ENCODE measurements at places on chromosomes 4 and X.
A peak's percentile ranks its signal among the peaks of the same experiment; 100 is the strongest.

GRCh38 chr4:159900562-159900961, 797.7 kb downstream of the RAPGEF2 start:
- no peaks in the 10 kb centered on the region for H3K4me1 ChIP-seq
- no peak for DNase-seq
- no peak overlapping the region for H3K27ac ChIP-seq
- H3K36me3 ChIP-seq, result no peaks in the 10 kb centered on the region

DNA sequence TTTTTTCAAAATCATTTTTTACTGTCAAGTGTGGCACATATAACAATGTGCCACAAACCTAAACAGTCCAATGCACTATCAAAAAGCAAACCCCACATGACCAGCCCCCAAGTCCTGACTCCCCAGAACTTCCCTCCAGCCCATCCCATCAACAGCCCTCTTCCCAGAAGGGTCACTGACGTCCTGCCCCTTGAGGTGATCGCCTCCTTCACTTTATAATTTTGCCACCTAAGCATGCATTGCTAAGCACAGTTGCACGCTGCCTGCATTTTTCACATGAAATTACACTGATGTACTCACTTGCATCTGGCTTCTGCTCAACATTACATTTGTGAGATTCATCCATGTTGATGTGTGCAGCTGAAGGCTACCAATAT, 42.5 kb downstream of the HTRA3 start:
- no peak overlapping the region for H3K4me3 ChIP-seq
- H3K27me3 ChIP-seq, result no peaks in the 10 kb centered on the region
- no peak for DNase-seq
- no peaks in the 10 kb centered on the region for H3K36me3 ChIP-seq
- H3K27ac ChIP-seq, result no peak overlapping the region

DNA sequence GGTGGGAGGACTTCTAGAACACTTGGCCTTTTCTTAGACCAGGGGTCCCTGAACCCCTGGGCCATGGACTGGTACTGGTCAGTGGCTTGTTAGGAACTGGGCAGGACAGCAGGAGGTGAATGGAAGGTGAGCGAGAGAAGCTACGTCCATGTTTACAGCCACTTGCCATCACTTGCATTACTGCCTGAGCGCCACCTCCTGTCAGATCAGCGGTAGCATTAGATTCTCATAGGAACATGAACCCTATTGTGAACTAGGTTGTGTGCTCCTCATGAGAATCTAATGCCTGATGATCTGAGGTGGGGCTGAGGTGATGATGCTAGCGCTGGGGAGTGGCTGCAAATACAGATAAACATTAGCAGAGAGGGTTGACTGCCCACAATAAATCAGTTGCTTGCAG, 100.9 kb upstream of the IGFBP7 start:
- no peaks in the 10 kb centered on the region for H3K27me3 ChIP-seq
- H3K27ac ChIP-seq, result no peak overlapping the region
- no peak for DNase-seq
- H3K36me3 ChIP-seq, result no peaks in the 10 kb centered on the region
- H3K4me3 ChIP-seq, result no peak overlapping the region

- H3K27me3 ChIP-seq, result no peaks in the 10 kb centered on the region
- no peak overlapping the region for H3K27ac ChIP-seq
- no peak overlapping the region for H3K4me3 ChIP-seq
- H3K4me1 ChIP-seq, result no peaks in the 10 kb centered on the region
Observed at GRCh38 chr4:25564836-25565235, 90.8 kb upstream of the SLC34A2 start.

- H3K27ac ChIP-seq, result no peak overlapping the region
- no peaks in the 10 kb centered on the region for H3K36me3 ChIP-seq
Observed at GRCh38 chr4:40427128-40427527, 92.0 kb downstream of the CHRNA9 start.

- no peaks in the 10 kb centered on the region for H3K27me3 ChIP-seq
- H3K4me1 ChIP-seq, result no peaks in the 10 kb centered on the region
- H3K4me3 ChIP-seq, result no peak overlapping the region
- DNase-seq, result no peak
Observed at GRCh38 chr4:74292111-74292870, 16.0 kb upstream of the EPGN start.

DNA sequence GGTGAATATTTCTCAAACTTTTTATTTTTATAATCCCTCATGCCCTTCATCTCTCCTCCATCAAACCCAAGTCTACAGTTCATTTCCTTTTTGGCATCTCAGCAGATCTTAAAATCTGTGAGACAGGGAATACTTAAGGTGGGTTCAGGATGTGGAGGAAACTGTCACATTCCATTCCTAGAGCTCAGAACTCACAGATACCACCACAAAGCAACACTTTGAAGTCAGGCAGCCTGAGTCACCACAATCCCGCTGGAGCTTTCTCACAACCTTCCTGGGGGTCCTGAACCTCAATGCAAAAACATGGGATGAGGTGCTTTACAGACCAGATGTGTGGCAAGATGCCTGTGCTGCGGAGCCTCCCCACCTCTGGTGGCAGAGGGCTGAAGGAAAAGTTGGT, 63.2 kb downstream of the HHIP start:
- DNase-seq, result no peak
- H3K36me3 ChIP-seq, result no peaks in the 10 kb centered on the region
- no peak overlapping the region for H3K27ac ChIP-seq
- no peaks in the 10 kb centered on the region for H3K4me1 ChIP-seq

GRCh38 chrX:5718651-5719050, 510.0 kb downstream of the NLGN4X start:
- no peaks in the 10 kb centered on the region for H3K36me3 ChIP-seq
- H3K27me3 ChIP-seq, result no peaks in the 10 kb centered on the region
- H3K27ac ChIP-seq, result no peak overlapping the region
- no peak for DNase-seq
- no peaks in the 10 kb centered on the region for H3K4me1 ChIP-seq

DNA sequence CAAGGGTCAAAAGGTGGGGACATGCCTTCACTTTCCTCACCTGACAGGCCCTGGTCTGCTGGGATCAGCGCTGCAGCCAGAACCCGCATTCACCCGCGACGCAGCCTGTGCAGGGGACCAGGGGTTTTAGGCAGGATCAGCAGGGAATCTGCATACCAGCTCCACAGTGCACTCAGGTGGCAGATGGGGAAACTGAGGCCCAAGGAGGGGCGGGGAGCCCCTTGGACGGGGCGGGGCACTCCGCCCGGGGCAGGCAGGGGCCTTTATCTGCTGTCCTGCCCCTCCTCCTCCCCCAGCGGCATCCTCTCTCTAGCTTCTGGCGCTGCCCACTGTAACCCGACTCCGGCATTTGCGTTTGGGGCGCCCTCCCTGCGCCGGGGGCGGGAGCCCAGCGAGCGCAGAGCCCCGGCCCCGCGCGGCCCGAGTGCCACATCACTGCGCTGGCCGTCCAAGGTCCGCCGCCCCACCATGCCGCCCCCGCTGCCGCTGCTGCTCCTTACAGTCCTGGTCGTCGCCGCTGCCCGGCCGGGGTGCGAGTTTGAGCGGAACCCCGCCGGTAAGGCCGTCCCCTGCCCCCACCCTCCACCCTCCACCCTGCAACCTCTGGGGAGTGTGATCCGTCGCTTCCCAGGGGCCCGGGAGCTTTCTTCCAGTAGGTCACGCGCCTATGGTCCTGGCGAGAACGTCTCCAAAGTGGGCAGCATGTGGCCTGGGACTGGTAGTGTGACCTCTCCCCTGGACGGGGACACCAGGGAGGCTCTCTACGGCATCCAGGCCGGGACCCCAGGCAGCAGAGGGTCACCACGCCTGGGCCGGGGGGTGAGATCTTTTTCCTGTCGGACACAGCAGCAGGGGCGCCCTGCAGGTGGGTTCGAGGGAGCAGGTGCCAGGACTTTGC, at the start of gene CPZ:
TSS of gene CPZ (plus strand) at position 400 of the 898 bp plus-strand sequence. CDS start at position 469, 69 bp downstream.
- H3K27ac ChIP-seq, result peak within 1 kb of the TSS; percentile 65
- no peaks in the 10 kb centered on the region for H3K27me3 ChIP-seq
- no peak for DNase-seq
- peaks cover 18% of the 10 kb centered on the region for H3K4me1 ChIP-seq
- peak within 1 kb of the TSS; percentile 41 for H3K4me3 ChIP-seq

GRCh38 chr4:1297456-1298325, 8.0 kb downstream of the MAEA start:
- DNase-seq, result no peak
- no peaks in the 10 kb centered on the region for H3K36me3 ChIP-seq
- H3K27me3 ChIP-seq, result no peaks in the 10 kb centered on the region
- no peak overlapping the region for H3K27ac ChIP-seq

- no peak overlapping the region for H3K4me3 ChIP-seq
- H3K27me3 ChIP-seq, result no peaks in the 10 kb centered on the region
- H3K4me1 ChIP-seq, result no peaks in the 10 kb centered on the region
- H3K36me3 ChIP-seq, result no peaks in the 10 kb centered on the region
Observed at GRCh38 chrX:38960137-38960536, 158.9 kb downstream of the MID1IP1 start.

DNA sequence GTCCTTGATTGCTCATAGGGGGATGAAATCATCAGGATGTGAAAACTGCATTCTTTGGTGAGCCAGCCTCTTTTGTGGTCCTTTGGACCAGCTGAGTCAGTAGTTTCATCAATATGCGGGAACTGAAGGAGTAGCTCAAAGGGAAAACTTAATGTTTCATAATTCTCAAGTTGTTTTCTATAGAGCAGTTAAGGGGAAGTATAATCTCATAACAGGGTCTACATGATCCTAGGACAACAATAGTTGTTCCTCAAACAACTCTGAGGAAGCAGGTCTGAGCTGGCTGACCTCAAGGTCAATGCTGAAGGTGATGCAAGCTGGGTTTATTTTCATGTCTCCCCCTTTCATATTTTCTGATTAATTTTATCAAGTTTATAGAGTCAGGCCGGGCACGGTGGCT, 36.1 kb upstream of the IRF2 start:
- no peak overlapping the region for H3K27ac ChIP-seq
- H3K4me1 ChIP-seq, result peaks cover 19% of the 10 kb centered on the region
- no peak for DNase-seq
- no peaks in the 10 kb centered on the region for H3K36me3 ChIP-seq
- no peaks in the 10 kb centered on the region for H3K27me3 ChIP-seq

GRCh38 chrX:24276015-24276414, 37.9 kb downstream of the SUPT20HL2 start:
- H3K4me3 ChIP-seq, result no peak overlapping the region
- H3K27ac ChIP-seq, result no peak overlapping the region
- H3K4me1 ChIP-seq, result no peaks in the 10 kb centered on the region

DNA sequence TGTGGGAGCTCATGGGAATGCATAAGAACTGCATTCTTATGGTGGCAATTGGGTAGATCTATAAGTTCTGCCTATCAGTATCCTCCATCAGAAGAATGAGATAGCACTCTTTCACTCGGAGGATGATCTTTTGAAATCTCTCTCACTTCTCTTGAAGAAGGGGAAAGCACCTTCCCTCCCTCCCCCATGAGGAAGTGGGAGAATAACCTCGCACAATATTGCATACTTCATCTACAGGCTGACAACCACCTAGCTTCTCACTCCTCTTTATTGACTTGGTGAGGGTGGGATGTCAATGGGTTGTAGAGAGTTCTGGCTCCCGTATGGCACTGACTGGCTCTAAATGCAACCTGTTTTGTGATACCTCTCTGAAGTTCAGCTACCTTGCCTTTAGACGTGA, 146.7 kb upstream of the SPOCK3 start:
- no peaks in the 10 kb centered on the region for H3K36me3 ChIP-seq
- no peak overlapping the region for H3K4me3 ChIP-seq
- no peak overlapping the region for H3K27ac ChIP-seq
- no peaks in the 10 kb centered on the region for H3K4me1 ChIP-seq
- no peaks in the 10 kb centered on the region for H3K27me3 ChIP-seq

- H3K4me3 ChIP-seq, result no peak overlapping the region
- H3K4me1 ChIP-seq, result peaks cover 9% of the 10 kb centered on the region
- H3K27ac ChIP-seq, result no peak overlapping the region
- no peaks in the 10 kb centered on the region for H3K36me3 ChIP-seq
- no peaks in the 10 kb centered on the region for H3K27me3 ChIP-seq
- no peak for DNase-seq
Observed at GRCh38 chr4:142100941-142101340, 464.6 kb downstream of the IL15 start.

GRCh38 chrX:114841051-114841450, 176.4 kb downstream of the IL13RA2 start:
- H3K36me3 ChIP-seq, result no peaks in the 10 kb centered on the region
- DNase-seq, result no peak
- H3K27ac ChIP-seq, result no peak overlapping the region
- no peaks in the 10 kb centered on the region for H3K27me3 ChIP-seq
- H3K4me3 ChIP-seq, result no peak overlapping the region

DNA sequence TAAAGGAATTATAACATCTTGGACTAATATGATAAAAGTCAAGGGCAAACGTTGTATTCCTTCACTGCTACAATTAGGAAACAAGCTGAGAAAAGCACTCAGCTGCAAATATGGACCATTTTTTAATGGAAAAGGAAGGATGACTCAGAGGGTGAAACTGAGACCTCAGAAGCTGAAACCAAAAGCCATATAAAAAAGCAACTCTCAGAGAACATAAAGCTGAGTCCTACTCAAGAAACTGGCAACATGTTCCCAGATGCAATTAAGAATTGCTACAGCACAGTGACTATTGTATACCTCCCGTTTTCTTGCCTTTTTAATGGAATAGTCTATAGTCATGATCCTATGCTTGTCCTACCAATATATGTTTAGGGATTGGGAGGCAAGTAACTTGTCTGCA, 1106.4 kb upstream of the INTU start:
- H3K27ac ChIP-seq, result no peak overlapping the region
- H3K27me3 ChIP-seq, result no peaks in the 10 kb centered on the region
- no peak overlapping the region for H3K4me3 ChIP-seq
- DNase-seq, result no peak

GRCh38 chrX:14913241-14913640, 40.0 kb downstream of the MOSPD2 start:
- no peak for DNase-seq
- no peak overlapping the region for H3K4me3 ChIP-seq
- H3K36me3 ChIP-seq, result no peaks in the 10 kb centered on the region
- no peaks in the 10 kb centered on the region for H3K4me1 ChIP-seq

DNA sequence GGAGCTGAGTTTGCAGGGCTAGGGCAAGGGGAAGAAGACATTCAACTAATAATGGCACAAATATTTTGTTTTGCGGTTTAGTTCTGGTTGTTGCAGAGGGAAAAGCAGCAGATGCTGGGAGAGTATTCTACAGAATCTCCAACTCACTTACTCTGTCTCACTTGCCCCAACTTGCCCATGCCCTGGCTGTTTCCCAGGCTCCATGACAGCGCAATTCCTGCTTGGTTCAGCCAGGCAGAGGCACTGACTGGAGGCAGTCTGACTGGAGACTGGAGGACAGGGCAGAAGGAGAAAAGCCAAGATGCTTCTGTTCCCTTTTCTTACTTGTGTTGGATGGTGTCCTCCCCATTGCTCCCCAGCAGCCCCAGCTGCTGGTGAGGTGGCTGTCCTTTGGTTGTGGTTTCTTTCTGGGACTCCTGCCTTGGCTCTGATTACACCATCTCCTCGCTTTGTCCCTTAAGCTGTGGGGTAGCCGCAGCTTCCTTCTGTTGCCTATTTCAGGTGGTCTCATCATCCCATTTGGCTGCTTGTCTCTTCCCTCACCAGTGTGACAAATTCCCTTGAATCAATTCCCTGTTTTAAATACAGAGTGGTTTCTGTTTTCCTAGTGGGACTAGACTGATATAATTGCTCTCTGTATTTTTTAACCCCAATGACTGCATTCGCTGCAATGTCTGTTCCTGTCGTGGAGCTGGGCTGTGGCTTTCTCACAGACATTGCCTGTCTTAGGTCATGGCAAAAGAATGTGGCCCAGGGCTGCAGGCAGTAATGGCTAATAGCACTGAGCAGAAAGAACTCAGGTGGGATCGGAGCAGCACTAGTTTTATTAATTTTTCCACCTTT, 24.2 kb upstream of the RASL11B start:
- peaks cover 39% of the 10 kb centered on the region for H3K4me1 ChIP-seq
- peak overlapping the region; percentile 76 for H3K27ac ChIP-seq

- no peaks in the 10 kb centered on the region for H3K27me3 ChIP-seq
- H3K4me3 ChIP-seq, result no peak overlapping the region
- no peak overlapping the region for H3K27ac ChIP-seq
- H3K4me1 ChIP-seq, result no peaks in the 10 kb centered on the region
- no peak for DNase-seq
Observed at GRCh38 chrX:9456250-9457074, 8.4 kb upstream of the TBL1X start.

All from vagina (tissue), 2 donors.